Stimulated activated CD4-positive, alpha-beta T cell treated with anti-CD3 and anti-CD28 coated beads, Interleukin-15, amount 100 ng/mL, for 1 hour (primary cell): ENCODE measurements at places on chromosomes 16 and 17.

GRCh38 chr17:79497777-79498348 lies 113.0 kb downstream of the RBFOX3 start:
- DNase-seq = no peak

GRCh38 chr17:70251706-70252105 lies 82.4 kb downstream of the KCNJ2 start:
- no peak for DNase-seq

- no peak for DNase-seq
Measured at GRCh38 chr17:44804302-44805089, 25.6 kb downstream of the GJC1 start.

DNA sequence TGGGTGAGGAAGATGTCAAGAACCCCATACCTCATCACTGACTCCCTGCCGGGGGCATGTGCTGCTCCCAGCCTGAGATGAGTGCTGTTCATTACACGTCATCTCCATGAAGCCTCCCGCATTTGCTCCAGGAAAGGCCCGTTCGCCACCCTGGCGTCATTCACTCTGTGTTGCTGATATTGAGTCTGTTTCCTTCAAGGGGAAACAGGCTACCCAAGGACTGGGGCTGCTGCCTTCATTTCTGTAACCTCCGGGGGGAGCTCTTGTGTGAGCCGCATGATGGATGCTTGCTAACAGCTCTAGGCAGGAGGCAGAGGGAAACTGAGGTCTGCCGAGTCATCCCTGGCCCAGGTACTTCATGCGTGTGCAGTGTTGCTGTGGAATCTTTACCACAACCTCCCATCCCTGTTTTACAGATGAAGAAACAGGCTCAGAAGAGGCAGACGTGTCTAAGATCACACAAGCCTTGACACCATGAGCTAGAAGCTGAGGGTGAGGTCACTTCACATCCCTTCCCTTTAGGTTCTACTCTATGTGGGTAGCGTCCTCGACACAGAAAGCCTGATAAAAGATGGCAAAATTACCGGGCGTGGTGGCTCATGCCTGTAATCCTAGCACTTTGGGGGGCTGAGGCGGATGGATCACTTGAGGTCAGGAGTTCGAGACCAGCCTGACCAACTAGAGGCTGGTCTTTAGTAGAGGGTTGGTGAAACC lies 3.5 kb upstream of the ARMC5 start:
- no peak for DNase-seq

DNA sequence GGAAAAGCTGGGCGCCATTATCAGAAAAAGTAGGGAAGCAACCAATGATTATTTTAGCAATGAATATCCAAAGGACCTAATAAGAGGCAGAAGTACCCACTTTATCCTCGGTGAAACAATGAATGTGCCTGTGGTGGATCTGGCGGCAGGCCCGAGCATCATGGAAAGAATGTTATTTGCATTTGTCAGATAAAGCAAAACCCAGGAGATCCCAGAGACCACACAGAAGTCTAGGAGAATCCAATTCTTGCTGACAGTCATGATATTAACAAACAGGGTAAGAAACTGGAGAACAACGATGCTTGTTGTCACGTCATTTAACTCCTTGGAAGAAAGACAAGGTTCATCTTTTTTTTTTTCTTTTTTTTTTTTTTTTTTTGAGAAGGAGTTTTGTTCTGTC lies 12.0 kb upstream of the TNRC6A start:
- no peak for DNase-seq

- no peak for DNase-seq
Measured at GRCh38 chr16:57906382-57907316, 64.3 kb downstream of the CNGB1 start.

GRCh38 chr17:68095205-68095811 lies 59.8 kb downstream of the KPNA2 start:
- no peak for DNase-seq

DNA sequence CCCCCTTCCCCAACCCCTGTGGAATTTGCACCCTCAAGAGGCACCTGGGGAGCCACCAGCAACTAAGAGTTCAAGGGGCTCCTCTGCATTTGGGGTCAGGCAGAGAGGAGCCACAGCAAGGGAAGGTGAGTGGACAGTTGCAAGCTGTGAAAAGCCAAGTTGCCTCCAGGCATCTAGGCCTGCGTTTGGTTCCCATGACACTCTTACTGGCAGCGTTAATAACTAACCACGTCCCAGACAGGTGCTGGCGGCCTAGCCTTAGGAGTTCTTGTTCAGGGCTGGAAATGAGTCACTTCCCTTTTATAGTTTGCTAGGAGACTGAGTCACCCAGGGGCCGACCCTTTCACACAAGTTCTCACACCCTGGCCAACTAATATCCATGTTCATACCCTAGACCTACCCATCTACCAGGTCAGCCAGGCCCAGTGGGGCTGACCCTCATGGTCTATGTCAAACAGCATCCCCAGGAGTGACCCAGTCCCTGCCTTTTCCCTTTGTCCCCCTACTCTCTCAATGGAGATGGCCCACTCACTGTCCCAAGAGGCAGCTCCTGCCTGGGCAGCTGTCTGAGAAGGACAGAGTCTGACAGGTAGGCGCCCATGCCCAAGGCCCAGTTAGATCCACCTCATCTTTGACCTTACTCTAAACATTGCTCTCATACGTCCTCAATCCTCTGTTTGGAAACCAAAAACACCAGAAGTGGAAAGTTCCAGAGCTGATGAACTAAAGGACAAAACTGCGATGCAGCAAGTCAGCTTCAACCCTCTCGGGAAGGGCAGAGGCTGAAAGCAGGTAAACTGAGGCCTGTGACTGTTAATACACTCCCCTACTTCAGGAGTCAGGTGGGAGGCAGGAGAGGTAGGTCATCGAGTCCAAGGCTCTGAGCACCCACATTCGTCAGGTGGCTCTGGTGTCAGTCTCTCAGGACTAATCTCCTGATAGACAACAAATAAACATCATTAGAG lies 300.6 kb downstream of the SOX9 start:
- no peak for DNase-seq

DNA sequence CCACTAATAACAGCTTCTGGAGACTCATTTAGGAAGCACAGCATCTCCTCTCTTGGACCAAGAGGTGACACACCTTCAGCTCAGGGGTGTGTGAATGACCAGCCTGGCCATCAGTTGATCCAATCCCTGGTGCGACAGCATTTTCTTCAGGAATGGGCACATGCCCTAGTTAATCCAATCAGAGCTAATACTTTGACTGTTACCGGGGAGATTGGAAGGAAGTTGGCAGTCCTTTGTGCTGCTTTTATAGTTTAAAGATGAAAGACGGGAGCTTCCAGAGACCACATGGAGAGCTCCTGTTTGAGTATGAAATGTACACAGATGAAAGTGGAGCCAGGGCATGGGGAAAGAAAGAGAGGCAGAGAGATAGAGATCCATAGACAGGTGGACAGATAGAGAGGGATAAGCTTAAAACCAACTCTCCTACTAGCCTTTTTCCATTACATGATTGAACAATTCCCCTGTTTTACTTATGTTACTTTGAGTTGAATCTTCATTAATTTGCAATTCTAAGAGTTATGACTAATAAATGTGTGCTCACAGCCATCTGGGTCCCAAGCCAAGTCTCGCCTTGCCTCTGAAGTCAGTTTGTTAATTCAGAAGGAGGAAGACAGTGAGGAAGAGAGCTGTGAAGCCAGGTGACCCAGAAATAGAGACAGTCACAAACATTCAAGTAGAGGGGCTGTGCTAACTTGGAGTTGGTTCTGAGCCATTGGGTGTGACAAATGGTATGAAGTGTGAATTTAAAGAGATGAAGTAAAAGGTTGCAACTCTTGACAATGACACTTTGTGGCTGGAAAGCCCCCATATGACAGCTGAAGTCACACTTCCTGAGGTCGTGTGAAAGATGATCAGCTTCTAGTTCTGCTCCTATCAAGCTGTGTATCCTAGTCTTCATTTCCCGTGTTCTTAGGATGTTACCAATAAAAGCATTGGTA lies 120.0 kb upstream of the GOT2 start:
- no peak for DNase-seq

- DNase-seq = no peak
Measured at GRCh38 chr16:35140293-35140986, 1681.0 kb downstream of the TP53TG3F start.

GRCh38 chr17:74118504-74118903 lies 85.0 kb upstream of the RPL38 start:
- DNase-seq = no peak

DNA sequence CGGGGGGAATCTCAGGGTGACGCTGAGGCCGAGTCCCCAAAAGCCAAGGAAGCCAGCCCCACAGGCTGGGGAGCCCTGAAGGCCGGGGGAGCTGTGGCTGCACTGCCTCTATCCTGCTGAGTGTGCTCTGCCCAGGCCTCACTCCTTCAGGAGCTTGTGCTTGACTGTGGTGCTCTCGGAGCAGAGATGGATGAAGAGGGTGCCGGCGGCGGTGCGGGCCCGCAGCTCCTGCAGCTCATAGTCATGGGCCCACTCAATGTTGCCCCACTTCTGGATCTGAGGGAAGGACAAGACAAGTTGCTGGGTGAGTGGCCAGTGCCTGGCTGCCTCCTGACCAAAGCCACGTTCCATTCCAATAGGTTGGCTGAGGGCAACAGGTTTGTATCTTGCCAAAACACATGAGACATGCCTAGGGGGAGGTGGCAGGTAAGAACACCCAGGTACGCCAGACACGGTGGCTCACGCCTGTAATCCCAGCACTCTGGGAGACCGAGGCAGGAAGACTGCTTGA lies 20.5 kb downstream of the ATPAF2 start:
- DNase-seq = no peak

DNA sequence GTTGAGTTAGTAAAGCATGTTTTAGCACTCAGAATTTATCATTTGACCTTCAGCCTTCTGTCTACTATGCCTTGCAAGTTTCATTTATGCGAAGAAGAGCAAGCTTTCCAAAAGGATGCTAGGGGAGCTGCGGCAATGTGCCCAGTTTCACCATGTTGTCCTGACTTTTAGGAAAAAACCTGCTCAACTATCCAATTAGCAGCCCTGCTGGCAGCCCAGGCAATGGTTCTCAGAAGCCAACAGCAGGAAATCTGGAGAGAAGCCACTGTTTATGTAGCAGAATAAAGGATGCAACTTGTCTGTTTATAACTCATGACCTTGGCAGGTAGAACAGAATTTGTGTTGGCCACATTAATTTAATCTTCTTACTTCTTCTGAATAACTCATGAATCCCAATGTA lies 230.8 kb downstream of the ABCC12 start:
- no peak for DNase-seq

DNA sequence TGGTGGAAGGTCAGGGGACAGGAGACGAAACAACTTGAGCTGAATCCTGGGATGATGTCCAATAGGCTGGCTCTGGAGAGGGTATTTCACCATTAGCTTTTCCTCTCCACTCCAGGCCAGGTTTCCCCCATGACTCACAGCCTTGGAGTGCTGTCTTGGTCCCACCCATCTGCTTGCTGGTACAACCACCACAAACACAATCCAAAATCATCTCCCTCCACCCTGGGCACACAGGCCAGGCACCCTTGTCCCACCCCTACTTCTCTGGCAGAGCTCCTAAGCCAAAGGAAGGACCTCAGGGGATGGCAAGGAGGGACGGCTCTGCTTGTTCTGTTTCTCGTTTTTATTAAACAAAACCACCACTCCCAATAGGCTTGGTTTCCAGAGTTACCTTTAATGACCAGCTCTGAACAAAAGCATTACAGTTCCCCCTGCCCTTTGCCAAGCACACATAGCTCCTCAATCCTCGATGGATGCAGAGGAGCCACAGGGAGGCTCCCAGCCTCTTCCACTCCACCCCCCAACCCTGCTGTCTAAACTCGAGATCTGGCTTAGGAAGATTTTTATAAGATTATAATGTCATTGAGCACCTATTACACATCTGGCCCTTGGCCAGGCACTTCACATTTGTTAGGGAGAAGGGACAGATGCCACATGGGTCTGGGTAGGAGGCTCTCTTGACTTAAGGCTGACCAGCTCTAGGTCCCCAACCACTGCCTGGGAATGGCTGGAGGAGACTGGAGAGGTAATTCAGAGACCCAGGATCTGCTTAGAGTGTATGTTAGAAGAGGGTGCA lies 13.3 kb downstream of the CAVIN1 start:
- no peak for DNase-seq

DNA sequence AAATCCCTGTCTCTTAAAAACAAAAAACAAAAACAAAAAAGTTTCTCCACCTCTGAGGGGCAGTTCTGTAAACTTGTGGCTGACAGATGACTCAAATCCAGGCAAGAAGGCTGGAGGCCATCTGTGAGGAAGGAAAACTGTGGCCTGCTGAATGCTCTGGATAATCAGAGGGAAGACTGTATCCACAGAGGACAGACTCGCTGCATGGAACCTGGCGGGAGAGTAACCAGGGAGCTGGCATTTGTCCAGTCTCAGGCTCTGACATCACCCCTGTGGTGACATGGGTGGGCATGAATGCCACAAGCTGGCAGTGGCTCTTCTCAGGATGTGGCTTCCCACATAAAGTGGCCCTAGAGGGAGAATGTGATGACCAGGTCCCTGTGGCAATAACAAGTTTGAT lies 2.8 kb upstream of the KSR1 start:
- DNase-seq = no peak

- no peak for DNase-seq
Measured at GRCh38 chr16:70691223-70692129, 5.6 kb upstream of the MTSS2 start.

DNA sequence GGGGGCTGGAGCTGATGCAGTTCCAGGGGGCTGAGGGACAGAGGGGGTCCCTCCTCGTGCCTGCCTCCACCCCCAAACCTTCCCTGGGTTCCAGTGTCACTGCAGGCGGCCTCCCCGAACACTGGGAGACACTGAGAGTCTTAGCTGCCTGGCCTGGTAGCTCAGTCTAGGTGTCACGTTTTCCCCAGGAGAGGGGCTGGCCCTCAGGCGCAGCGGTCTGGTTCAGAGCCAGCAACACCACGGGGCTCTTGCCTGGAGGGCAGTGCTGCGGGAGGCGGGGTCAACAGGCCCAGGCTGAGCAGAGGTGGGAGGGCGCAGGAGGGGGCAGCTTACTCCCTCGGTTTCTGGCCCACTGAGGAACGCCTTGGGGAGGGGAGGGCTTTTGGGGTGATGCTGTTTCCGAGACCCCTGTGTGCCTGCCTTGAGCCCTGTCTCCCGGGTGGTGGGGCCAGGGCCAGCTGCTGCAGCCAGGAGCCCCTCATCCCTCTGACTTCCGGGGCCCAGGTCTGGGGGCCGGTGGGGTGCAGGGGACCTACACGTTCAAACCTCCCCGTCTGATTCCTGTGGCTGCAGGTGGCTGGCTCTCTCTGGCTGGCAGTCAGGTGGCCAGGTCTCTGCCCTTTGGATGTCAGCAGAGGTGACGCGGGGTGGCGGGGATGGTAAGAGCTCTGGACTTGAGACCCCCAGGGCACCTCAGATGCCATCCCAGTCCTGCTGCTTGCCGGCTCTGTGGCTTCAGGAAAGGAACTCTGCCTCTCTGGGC lies 89.3 kb upstream of the GSE1 start:
- DNase-seq = no peak

- no peak for DNase-seq
Measured at GRCh38 chr17:66673668-66674276, 161.1 kb upstream of the CACNG5 start.
